Anterior cingulate cortex (tissue), 58 donors: ENCODE measurements at places on chromosomes 7 and 10.
A peak's percentile ranks its signal among the peaks of the same experiment; 100 is the strongest.

- DNase-seq, result no peak
These were observed 307.5 kb downstream of the CNTNAP2 start for GRCh38 chr7:146424084-146424483.

- no peak for DNase-seq
These were observed 9.3 kb downstream of the ARHGAP22 start for GRCh38 chr10:48595539-48595932.

GRCh38 chr7:15049157-15049556 lies 146.6 kb upstream of the DGKB start:
- DNase-seq, result no peak

DNA sequence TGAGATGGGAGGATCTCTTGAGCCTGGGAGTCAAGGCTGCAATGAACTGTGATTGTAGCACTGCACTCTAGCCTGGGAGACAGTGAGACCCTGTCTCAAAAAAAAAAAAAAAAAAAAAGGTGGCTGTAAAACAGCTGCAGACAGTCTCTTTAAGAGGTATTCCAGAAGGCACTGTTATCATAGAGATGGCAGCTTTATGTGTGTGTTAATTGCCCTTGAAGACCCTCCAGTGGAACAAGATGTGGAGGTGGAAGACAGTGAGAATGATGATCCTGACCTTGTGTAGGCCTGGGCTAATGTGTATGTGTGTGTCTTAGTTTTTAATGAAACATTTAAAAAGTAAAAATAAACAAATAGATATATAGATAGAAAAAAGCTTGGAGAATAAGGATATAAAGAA lies 66.0 kb downstream of the ZNF487 start:
- DNase-seq, result no peak

- no peak for DNase-seq
These were observed 90.8 kb downstream of the DNAJB9 start for GRCh38 chr7:108660465-108660864.

DNA sequence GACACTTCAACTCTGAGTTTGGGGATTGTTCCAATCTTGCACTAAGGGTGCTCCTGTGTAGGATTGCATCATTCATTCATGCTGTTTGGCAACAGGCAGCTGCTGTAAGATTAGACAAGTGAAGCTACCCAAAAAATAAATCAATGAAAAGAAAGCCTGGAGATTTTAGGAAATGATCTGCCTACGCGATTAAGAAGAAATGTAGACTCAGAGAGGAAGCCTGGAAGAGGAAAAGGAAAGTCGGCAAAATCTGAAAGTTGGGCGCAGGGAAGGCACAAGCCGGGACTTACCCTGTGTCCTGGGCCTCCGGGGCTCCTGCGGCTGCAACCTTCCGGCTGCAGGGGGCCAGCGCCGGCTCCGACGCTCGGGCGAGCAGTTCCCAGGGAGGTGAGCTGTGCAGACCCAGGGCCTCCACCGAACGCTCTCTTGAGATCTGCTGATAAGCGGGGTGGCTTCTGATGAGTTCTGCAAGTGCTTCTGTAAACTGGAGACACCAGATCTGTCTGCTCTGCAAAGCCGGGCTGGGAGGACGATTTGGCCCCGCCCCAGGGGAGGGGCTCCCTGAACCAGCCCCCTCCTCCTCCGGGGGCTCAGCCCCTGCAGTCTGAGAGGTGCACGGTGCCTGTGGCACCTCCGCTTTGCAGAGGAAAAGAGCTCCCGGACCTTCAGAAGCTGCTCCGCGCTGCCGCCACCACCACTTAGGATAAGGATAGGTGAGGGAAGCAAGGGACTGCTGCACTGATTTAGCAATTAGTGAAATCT lies 17.4 kb downstream of the PSPH start:
- DNase-seq, result peak; percentile 43

DNA sequence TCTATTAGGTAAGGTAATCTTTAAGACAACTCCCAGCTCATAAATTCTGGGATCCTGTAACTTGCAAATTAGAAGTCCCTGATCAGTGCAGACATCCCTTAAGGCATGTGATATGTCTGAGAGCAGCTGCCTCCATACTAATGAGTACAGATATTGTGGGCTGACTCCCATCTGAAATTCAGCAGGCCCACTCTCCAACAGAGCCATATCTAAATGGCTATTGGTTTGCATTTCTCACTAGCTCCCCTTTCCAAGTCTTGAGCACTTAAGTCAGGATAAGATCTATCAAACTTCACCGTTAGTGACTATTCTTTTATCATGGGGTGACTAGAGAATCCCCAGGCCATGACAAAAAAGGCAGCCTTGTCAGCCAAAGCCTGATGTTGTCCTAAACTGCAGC lies 785.4 kb downstream of the IPMK start:
- no peak for DNase-seq

DNA sequence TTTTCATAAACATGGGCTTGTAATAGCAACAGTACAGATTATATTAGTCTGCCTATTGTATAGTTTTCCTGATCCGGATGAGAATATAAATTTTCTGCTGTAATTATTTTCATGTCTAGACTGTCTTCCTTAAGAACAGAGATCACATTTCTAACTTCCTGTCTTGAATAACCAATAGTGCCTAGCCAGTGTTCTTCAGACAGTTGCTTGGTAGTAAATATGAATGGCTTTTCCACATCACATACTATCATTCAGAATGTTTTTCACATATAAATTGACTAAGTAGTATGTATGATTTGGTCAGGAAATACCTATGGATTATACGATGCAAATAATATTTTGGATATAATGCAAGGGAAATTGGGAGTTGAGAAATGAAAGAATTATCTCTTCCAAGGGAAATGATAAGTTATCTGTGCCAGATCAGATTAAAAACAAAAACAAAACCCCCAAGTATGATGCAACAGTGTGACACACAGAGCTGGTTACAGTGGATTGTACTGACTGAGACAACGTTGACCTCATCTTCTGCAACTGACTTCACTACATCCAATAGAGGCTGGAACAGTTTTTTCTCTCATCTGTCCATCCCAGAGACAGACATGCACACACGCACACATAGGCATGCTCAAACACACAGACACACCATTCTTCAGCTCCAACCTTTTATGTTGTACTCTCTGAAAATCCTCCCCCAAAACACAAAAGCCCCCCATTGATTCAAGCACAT lies 16.4 kb downstream of the ITGA8 start:
- DNase-seq, result no peak

DNA sequence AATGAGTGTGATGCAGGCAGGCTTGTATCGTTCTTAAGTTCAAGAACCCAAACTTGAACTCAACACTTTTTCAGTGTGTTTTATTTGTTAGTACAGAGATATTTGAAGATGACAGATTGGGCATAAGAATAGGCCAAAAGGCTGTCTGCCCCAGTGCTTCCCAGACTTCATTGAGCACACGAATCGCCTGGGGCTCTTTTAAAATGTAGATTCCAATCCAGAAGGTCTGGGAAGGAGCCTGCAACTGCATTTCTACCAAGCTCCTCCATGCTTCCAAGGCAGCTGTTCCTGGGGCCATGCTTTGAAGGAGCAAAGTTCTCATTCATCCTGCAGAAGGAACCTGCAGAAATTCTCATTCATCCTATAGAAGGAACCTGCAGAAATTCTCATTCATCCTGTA lies 114.5 kb upstream of the INSYN2A start:
- no peak for DNase-seq
